ENCODE measurements at places on chromosomes 6 and 20.

GRCh38 chr6:51049983-51050877 lies 231.6 kb downstream of the TFAP2B start:
- DNase-seq: no peak

- no peak for DNase-seq
These were observed 28.8 kb upstream of the LIN28B start for GRCh38 chr6:104928141-104928540.

- DNase-seq: no peak
These were observed 373.7 kb upstream of the SOX4 start for GRCh38 chr6:21219856-21220255.

GRCh38 chr20:25076201-25076600 lies 5.7 kb downstream of the VSX1 start:
- DNase-seq: no peak

DNA sequence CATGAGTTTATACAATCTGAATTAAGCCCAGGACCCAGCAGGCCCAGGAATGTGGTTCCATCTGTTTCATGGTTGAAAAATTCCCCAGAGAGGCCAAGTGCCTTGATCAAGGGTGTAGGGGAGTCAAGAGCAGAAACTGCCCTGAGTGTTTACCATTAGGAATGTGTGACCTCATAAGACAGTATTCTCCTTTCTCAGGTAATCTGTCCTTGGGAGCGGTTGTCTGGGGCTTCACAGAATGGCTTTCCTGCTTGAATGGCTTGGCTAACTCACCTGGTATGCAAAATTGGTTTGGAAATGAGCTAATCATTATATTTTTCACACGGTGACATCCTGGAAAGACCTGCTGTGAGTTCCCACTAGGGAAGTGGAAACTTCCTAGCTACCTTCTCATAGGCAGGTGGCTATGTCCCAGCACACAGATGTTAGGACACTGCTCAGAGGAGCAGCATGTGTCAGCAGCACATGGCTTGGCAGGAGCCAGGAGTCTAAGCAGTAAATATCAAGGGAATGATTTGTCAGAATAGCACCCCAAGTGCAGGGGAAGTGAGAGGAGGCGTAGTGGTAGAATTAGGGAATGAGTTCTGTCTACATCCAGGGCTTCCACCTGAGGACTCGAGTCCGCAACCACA lies 17.7 kb downstream of the CLIC5 start:
- no peak for DNase-seq

DNA sequence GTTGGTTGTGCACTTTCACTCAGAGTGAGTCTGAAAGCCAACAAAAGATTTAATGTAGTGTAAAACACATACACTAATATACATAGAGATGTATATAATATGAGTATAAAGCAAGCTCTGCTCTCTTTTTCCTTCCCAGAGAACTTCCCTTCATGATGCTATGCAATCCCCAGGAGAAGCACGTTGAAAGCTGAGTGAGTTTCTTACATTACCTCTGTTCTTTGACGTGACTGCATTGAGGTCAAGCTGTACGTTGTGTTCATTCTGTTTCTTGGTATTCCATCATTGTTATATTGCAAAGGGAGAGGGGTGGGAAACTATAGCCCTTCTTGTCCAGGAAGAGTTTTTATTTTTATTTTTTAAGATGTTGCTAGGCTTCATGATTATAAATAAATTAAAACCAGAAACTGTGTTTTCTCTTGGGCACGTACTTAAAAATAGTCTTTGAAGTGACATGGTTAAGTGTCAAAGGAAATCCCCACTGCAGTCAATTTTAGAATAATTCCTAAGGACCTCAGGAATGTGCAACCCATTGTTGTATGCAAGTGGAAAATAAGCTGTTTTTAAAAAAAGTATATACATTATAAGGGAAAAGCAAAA lies 651.0 kb downstream of the CD109 start:
- DNase-seq: no peak

- DNase-seq: no peak
These were observed 76.0 kb upstream of the AGPAT4 start for GRCh38 chr6:161349886-161350285.

DNA sequence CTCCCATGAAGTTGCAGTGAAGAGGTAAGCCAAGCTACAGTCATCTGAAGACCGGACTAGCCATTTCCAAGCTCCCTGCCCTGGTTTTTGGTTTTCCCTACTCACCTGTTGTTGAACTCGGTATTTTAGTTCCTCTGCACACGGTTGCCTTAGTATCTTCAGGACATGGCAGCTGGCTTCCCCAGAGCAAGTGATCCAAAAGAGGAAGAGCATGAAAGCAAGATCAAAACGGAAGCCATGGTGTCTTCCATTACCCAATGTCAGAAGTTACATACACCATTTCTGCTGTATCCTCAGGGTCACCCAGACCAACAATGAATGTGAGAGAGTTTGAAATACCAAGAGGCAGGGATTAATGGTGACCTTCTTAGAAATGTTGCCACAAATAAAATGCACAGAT lies 276.6 kb upstream of the CNR1 start:
- no peak for DNase-seq

DNA sequence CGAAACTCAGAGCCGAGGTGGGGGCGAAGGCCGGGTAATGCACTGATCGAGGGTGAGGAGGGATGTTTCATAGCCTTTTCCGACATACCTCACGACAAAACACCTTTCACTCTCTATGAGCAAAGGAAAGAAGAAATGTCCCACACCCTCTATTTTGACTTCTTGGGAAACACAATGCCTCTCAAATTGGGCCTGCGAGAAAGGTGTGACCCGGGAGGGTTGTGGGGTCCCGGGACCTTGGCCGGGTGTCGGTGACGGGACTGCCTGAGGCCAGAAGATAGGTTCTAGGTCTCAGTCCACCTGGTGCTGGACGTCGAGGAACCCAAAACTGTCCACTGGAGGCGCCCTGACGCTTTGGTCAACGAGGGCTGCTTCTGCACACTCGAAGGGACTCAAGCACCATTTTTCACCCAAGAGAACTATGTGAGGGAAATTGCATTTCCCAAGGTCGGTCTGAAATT lies 41.1 kb upstream of the OSTM1 start:
- no peak for DNase-seq

DNA sequence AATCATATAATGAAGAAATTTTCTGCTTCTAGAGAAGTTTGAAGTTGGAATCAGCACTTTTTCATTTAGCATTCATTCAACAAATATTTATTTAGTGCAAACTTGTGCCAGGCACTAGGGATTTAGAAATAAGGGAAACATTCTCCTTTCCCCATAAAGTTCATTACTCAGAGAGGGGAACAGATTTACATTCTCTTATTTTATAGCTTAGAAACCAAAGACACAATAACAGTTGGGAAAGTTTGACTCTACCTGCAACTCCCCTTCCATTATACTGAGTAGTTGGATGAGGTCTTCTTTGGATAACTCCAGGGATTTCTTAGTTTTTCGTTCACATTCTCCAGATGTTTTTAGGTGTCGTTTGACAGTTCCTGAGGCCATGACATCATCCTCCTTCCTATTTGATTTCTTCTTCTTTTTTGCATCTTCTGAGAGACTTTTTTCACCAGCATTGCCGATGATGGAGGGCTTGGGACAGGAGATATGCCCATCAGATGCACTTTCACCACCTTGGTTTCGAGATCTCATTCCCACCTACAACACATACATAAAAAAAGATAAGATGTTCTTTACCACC lies 79.1 kb downstream of the FILIP1 start:
- no peak for DNase-seq

DNA sequence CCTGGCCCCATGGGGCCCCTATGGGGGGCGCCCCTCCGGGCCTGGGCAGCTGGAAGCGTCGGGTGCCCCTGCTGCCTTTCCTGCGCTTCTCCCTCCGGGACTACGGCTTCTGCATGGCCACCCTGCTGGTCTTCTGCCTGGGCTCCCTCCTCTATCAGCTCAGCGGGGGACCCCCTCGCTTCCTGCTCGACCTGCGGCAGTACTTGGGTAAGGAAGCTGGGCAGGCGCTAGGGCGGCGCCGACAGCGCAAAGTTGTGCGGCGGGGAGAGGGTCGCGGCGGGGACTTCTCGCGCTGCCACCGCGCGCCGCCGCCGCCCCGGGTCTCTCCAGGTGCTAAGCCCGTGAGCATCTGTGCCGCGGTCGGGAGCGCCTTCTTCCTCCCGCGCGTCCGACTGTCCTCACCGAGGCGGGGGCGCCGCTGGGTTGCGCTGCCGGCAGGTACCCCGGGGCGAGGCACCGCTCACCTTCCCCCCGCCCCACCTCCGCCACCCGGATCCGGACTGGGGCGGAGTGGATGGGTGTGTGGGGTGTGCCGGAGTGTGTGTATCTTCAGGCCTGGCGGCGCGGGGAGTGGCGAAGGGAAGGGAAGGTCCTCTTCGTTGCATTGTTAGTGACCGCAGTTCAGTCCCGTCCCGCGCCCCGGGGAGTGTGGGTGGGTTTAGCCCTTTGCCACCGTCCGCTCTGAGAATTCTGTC lies 788 bp downstream of the UST start:
- DNase-seq: no peak

DNA sequence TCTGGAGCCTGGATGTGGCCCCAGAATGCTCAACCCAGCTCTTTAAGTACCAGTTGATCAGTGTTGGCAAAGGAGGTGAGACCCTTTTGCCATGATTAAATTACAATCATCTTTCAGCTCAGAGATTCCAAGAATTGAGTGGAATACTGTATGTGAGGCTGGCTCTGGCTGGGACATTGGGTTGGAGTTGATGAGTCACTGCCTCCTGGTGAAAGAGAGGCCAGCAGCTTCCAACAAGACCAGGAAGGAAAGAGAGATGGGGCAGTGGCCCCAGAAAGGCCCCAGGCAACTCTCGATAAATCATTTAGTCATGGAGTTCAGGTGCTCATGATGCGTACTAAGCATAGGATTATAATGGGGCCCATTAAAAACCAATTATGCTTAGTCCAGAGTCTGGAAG lies 2.1 kb downstream of the TGM6 start:
- no peak for DNase-seq

GRCh38 chr6:161918628-161919205 lies 644.9 kb upstream of the AGPAT4 start:
- no peak for DNase-seq

DNA sequence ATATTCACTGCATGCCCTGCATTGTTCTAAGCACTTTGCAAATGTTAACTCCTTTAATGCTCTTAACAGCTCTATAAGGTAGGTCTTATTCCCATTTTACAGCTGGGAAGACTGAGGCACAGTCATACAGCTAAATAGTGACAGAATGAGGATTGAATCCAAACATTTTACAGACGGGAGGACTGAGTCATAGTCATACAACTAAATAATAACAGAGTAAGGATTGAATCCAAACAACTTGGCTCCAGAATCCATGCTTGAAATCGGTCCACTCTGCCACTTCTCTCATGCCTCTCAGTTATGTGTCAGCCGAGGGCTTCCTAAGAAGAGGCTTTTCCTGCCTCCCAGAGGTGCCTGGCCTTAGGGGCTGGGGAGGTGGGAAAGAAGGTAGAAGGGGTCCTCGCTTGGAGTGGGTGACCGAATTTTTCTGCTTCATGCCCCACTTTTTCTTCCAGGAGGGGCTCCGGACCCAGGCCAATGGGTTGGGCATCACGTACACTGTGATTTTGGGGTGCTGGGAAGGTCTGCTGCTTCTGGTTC lies 137.4 kb upstream of the RNF24 start:
- DNase-seq: no peak

DNA sequence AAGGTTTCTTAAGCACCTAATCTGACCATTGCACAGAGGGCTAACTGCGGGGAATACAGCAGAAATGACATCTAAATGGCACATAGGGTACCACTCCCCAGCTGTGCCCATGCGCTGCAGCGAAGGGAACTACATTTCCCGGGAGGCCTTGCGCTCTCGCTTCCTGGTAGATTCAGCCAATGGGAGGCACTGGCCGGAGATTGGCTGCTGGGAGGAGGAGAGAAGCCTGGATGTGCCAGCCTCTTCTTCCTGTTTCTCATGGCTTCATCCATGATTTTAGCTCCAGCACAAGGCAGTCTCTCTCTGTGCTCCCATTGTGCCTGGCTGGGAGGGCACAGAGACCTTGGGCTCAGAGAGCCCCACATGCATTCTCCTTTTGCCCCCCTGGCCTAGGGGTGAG lies 101.7 kb upstream of the FOXA2 start:
- DNase-seq: no peak

DNA sequence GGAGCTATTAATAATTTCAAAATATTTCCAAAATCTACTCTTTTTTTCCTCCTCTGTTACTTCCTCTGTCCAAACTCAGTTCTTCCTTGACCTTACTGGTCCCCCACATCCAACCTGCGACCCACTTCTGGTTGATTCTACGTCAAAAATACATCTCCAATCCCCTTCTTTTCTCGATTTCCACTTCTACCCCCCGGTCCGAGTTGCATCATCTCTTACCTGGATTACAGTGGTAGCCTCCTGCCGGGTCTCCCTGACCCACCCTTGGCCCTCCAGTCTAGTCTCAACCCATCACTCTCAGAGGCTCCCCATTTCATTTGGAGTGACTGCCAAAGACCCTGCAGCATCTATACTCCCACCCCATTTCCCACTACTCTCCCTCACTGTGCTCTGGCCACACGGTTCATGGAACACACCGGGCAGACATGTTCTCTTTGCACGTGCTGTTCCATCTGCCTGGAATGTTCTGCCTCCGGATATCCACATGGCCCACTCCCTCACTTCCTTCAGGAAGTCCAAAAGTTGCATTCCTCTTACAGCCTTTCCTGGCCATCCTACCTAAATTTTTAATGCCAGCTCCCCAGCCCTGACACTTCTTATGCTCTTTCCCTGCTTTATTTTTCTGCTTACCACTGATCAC lies 6.1 kb upstream of the CCND3 start:
- no peak for DNase-seq

DNA sequence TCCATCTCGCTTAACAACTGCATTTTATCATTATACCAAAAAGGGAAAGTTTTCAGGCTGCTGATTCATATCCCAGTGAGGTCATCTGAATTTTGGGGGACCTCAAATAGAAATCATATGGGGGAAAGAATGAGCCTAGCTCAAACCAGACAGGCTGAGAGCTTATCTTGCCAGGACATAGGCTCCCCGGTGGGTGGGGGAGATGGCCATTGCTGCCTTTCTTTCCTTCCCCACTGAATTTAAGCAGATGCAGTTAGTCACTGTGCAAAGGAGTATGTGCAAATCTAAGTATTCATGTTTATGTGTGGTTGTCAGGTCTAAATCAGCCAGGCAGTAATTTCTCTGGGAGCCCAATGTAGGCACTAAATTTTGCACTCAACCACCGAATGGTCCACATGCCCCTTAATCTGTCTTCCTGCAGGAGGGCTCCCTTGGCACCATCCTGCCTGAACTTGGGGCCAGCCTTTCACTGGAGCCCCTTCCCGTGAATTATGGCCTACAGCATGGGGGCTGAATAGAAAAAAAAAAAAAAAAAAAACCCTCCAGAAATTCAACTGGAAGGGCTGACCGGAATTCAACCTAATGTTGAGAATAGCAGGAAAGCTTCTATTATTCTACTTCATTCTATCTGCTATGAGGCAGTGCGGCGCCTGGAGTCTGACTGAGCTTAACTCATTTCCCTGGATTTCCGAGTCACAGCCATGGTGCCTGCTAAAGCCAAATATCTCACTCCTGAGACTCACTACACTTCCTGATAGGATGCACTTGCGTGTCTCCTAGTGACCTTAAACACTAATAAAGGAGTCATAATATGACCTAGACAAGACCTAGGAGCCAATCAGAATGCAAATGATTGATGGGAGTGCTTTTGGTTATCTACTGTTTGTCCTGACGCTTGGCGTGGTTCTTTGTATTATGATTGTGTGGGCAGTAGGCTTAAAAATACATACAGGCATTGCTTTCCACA lies 161.5 kb upstream of the HEY2 start:
- no peak for DNase-seq

- no peak for DNase-seq
These were observed 259.0 kb downstream of the HIVEP2 start for GRCh38 chr6:142685852-142686506.

Data from GOT3 (cell line).